EL (cell line): ENCODE measurements at places on chromosomes 4 and X.

- no peak for DNase-seq
These were observed 6.3 kb downstream of the AWAT1 start for GRCh38 chrX:70240751-70241150.

DNA sequence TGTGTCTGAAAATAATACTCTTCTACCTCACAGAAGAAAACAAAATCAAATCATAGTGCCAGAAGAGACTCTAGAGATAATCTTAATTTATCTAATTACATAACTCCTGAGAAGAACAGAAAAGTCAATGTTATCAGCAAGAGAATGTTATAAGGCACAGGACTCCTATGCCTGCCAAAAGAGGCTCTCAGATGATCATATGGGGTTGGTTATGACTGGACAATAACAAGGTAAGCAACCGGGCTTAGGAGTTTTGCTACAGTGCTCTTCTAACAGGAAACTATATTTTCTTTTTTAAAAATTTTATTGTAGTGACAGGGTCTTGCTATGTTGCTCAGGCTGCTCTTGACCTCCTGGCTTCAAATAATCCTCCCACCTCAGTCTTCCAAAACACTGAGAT lies 3.5 kb upstream of the C4orf17 start:
- DNase-seq, result no peak

GRCh38 chr4:56410247-56411062 lies 23.2 kb upstream of the AASDH start:
- DNase-seq, result peak; percentile 94

GRCh38 chr4:52573551-52573950 lies 85.5 kb downstream of the USP46 start:
- no peak for DNase-seq

DNA sequence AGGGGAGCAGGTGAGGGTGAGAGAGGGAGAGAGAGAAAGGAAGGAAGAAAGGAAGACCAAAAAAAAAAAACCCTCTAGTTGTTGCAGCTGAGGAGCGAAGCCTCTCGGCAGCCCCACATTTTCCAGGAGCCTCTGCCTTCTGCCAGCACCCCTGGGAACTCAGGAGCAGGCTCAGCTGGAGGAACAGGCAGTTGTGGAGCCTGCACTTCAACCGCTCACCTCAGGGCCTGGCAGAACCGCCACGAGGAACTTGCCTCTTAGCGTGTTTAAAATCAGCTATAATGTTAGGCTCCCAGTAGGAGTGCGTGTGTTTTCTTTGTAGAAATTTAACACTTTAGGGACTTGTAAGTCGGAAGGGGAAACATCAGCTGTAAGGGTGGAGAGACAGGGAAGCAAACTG lies 65.7 kb downstream of the SEL1L3 start:
- DNase-seq, result no peak

- DNase-seq, result no peak
These were observed 669.6 kb upstream of the FAM241A start for GRCh38 chr4:111475666-111476065.

GRCh38 chr4:2731907-2732317 lies 24.2 kb downstream of the TNIP2 start:
- DNase-seq, result no peak

DNA sequence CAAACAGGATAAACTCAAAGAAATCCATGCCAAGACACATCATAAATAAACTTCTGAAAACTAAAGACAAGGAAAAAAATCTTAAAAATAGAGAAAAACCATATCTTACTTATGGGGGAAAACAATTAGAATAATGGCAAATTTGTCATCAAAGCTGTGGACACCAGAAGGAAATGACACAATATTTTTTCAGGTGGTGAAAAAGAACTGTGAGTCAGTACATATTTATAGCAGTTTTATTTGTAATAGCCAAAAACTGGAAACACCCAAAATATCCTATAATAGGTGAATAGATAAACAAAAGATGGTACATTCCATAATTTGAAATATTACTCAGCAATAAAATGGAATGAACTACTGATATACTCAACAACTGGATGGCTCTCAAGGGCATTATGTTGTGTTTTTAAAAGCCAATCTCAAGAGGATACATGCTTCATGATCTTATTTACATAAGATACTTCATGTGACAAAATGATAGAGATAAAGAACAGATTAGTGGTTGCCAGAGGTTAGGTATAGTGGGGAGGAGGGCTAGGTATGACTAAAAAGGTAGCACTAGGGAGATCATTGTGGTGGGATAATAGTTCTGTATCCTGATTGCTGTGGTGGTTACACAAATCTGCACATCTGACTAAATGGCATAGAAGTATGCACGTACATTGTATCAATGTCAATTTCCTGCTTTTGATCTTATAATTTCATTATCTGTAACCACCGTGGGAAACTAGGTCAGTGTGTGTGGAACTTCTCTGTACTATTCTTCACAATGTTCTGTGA lies 191.9 kb downstream of the PPP1R2C start:
- DNase-seq, result no peak

GRCh38 chrX:107712231-107713202 lies 63.1 kb downstream of the TSC22D3 start:
- no peak for DNase-seq

DNA sequence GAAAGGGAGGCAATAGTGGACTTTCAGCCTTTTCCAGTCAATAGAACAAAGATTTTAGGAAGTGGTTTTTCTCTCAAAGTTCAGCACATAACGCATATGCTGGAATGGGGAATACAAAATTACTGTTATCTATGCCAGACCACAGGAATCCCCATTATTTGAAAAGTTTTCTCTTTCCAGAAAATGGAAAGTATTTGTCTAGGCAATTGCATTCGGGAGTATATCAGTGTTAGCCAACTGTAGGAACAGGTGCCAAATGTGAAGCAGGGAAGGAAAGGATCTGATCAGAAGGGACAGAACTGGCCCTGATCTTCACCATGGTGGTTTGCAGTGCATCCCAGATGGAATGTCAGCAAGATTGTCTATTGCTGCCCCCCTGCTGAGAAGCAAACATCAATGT lies 213.6 kb downstream of the CPE start:
- DNase-seq, result peak; percentile 3

- no peak for DNase-seq
These were observed 17.0 kb upstream of the TMEM154 start for GRCh38 chr4:152696764-152697261.

DNA sequence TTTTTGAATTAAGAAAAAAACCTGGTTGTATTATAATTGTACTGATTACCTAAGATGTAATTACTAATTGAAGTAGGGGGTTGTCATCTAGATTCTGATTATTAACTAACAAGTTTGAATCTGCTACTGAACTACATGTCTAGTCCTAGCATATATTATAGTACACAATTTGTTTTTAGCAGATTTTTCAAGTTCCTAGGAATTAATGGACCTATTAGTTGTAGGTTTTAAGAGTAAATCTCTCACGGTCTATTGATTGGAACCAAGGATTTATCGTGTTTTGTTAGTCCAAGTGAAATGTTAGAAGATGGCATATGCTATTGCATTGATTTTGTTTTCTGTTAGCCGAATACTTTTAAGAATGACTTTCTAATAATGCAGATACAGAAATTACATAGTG lies 20.8 kb downstream of the PTPN13 start:
- DNase-seq, result no peak

DNA sequence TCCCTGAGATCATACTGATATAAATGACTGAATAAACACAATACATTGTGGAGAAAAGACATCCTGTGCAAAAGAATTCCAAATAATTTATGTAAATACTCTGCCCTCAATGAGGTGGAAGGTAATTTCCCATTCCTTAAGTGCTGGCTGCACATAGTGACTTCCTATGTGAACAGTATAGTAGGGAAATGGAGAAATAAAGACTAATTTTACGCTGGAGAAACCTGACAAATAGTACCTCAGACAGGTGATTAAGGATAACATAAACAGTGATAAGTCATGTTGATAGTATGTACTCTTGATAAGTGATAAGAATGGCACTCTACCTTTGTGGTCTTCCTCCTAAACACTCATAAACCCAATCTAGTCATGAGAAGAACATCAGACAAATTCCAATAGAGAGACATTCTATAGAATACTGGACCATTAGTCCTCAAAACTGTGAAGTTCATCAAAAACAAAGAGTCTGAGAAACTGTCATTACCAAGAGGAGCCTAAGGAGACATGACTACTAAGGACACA lies 274.0 kb downstream of the CHIC1 start:
- DNase-seq, result no peak

- DNase-seq, result peak; percentile 31
These were observed 198.6 kb downstream of the LRBA start for GRCh38 chr4:150816491-150816890.

DNA sequence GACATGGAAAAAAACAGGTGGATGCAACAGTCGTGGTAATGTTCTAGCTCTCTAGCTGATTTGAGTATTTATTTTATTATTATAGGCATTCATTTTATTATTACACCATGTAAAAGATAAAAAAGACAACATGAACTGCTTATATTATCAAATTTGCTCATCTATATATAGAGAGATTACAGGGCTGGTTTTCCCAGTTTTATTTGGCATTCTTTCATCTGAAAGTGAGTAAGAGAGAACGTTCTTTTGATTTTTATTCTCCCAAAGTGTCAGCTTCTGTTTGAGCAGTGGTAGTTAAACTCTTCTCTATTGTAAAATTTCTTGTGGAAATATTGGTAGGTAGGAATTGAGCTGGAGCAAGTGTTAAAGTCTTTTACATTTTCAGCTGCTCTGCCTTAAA lies 179.9 kb downstream of the SOWAHB start:
- DNase-seq, result no peak

DNA sequence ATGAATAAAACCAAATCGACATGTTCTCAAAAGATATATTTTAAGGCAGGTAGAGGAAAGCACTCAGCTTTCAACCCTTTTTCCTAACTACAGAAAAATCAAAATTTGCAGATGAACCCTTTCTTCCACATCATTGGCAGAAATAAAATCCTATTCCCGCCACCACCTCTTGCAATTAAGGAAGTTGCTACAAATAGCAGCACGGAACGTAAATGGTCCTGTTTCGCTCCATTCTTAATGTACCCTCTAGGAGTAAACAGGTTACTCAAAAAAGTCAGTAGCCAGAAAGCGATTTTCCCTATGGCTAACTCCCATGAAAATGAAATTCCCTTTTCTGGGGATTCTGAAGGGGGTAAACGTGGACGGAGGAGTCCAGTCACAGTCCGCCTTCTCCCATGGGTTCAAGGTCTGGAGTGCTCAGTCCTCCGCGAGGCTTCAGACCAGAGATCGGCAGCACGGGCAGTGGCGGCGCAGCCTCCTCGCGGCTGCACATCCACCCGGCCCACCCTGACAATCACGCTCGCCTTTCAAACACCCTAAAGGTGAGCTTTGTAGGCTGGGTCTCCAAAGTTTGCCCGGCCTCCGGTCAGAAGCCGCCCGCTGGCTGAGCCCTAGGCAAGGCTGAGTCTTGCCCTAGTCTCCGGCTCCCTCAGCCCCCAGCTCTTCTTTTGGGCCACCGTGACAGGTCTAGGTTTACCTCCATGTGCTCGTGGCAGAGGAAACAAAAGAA lies 1.8 kb downstream of the ATP11C start:
- peak; percentile 29 for DNase-seq

- DNase-seq, result peak; percentile 99
These were observed 869 bp upstream of the CAMK2D start for GRCh38 chr4:113762186-113763028.

- DNase-seq, result peak; percentile 4
These were observed 269.0 kb upstream of the PABPC4L start for GRCh38 chr4:134470544-134470943.

DNA sequence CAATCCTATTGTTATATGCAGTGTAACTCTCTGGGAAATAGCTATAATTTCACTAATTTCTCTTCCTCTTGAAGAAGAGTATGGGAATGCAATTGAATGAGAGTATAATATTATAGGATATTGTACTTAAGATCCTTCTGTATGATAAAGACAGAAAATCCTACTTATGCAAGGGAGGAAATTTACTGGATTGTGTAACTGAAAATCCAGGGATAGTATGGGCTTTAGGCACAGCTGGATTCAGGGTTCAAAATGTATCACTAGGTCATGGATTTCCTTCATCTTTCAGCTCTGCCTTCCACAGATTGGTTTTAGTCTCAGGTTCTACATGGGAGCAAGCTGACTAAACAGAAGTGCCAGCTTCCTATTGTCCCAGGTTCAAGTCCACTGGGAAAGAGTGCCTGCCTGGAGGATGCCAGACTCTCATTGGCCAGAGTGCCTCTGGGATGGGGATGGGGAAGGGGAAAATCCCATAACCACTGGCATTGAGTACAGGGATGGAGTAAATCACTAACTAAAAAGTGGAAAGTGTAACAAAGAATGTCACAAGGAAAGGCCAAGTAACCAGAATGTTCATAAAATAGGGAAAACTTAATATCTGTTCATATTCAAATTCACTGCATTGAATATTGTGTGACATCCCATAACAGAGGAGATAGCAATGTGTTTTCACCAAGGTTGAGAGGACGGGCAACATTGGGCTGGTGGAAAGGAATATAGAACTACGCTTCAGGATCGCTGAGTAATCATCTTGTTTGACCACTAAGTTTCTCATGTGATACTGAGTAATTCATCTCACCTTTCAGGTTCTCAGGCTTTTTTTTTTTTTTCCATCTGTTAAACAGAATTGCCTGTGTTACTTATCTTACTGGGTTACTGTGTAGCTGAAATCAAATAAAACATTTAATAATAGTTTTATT lies 75.7 kb downstream of the ANXA3 start:
- no peak for DNase-seq

DNA sequence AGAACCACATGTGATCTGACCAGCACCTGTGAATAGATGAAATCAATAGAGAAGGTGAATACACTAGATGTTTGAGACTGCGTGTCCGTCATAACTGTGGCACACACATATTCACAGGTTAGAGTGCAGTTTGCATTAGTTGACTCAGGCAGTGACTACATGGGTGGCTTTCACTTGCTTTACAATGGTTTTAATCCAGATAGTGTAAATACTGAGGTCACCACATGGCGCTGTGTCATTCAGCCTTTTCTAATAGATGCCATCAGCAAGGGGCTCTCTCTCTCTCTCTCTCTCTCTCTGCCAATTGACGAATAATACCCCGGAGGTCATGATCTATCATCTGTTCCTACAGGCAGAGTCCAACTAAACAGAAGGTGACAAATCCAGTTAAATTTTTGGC lies 30.7 kb upstream of the FGF13 start:
- no peak for DNase-seq

- no peak for DNase-seq
These were observed 1076.3 kb upstream of the TENM3 start for GRCh38 chr4:181166742-181167399.

GRCh38 chrX:74800062-74800461 lies 125.2 kb downstream of the NEXMIF start:
- no peak for DNase-seq

GRCh38 chrX:69222103-69223090 lies 57.1 kb upstream of the PJA1 start:
- peak; percentile 62 for DNase-seq

DNA sequence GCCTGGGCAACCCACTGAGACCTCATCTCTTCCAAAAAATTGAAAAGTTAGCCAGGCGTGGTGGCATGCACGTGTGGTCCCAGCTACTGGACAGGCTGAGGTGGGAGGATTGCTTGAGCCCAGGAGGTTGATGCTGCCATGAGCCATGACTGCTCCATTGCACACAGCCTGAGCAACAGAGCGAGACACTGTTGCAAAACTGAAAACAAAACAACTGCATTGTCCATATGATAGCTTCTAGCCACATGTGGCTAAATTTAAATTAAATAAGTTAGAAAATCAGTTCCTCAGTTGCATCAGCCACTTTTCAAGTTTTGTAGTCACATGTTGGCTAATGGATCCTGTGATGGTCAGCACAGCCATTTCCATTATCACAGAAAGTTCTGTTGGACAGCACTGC lies 67.9 kb downstream of the GAB1 start:
- DNase-seq, result no peak
